ENCODE measurements at places on chromosomes 3 and 15.

- DNase-seq, result no peak
Observed at GRCh38 chr3:32297366-32297765, 58.9 kb downstream of the CMTM8 start.

DNA sequence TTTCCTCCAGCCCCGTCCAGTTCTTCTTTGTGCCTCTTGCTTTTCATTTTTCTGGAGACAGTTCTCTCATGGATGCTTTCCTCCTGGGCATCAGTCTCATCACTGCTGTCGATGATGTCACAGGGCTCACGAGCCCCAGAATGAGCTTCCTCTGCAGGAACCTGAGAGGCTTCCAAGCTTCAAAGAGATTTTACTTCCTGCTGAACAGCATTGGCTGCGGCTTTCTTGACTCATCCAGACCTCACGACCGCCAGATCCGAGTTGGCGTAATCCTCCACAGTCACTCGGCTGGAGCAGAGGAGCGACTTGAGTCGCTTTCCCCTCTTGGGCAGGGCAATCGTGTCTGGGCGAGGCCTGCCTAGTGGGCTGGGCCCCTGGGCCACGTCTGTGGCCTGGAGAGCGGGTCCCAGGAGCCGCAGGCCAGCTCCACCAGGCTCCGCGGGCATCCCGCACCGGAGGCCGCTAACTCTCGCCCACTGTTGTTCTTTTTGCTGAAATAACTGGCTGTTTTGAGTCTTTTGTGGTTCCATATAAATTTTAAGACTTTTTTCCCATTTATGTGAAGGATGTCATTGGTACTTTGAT, 20.8 kb upstream of the FAN1 start:
- DNase-seq, result no peak

GRCh38 chr3:140018556-140018955, 83.6 kb downstream of the CLSTN2 start:
- no peak for DNase-seq

DNA sequence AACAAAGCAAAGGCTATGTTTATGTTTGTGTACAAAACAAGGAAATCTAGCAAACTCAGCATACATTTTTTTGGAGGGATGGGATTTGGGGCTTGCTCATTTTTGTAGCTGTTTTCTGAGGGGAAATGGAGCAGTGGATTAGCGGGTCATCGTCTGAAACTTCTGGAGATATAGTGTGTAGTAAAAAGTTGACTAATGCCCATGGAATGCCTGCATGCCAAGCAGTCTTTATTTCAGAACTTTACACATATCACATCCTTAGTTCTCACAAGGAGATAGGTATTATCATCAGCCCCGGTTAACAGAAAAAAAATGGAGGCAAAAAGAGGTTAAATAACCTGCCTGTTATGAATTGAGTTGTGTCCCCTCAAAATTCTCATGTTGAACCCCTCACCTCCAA, 47.1 kb downstream of the ATP13A4 start:
- DNase-seq, result no peak

- DNase-seq, result no peak
Observed at GRCh38 chr3:48314542-48314941, 18.9 kb downstream of the SPINK8 start.

- no peak for DNase-seq
Observed at GRCh38 chr3:4818986-4819693, 160.1 kb upstream of the BHLHE40 start.

- DNase-seq, result no peak
Observed at GRCh38 chr3:193996641-193997089, 139.3 kb upstream of the HES1 start.
